NCI-H82 (cell line): ENCODE measurements at places on chromosomes 2 and 18.
A peak's percentile ranks its signal among the peaks of the same experiment; 100 is the strongest.

GRCh38 chr2:231102772-231103171, 22.1 kb downstream of the HTR2B start:
- DNase-seq: no peak

DNA sequence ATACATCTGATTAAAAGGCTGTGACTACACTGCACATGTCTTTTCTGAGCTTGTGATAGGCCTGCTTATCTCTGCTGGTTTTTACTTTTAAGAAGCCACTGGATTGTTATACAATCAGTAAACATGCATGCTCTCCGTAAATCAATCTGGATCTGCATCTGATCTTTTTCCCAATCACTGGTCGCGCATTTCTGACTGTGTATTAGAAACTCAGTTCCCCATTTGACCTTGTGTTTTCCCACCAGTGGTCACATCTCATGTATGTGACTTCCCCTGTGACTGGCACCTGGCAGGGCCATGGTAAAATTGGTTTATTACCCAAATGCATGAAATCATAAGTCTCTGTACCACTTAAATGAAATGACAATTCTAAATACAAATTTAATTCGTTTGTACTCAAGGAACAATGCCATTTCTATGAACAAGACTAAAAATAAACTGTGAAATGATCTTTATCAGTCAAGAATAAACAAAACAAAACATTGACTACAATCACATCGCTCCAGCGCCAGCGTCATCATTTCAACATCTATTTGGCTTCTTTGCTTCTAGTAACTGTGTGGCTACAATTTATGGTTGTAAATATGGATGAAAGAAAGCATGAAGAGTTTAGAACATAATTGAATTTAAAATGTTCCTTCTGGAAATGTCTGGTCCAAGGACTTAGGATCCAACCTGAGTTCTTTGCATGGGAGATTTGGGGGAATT, 396.6 kb upstream of the TRIB2 start:
- DNase-seq: no peak

GRCh38 chr2:157940024-157940423, 63.9 kb upstream of the ACVR1 start:
- no peak for DNase-seq

GRCh38 chr18:68841301-68841700, 43.4 kb downstream of the CCDC102B start:
- no peak for DNase-seq

DNA sequence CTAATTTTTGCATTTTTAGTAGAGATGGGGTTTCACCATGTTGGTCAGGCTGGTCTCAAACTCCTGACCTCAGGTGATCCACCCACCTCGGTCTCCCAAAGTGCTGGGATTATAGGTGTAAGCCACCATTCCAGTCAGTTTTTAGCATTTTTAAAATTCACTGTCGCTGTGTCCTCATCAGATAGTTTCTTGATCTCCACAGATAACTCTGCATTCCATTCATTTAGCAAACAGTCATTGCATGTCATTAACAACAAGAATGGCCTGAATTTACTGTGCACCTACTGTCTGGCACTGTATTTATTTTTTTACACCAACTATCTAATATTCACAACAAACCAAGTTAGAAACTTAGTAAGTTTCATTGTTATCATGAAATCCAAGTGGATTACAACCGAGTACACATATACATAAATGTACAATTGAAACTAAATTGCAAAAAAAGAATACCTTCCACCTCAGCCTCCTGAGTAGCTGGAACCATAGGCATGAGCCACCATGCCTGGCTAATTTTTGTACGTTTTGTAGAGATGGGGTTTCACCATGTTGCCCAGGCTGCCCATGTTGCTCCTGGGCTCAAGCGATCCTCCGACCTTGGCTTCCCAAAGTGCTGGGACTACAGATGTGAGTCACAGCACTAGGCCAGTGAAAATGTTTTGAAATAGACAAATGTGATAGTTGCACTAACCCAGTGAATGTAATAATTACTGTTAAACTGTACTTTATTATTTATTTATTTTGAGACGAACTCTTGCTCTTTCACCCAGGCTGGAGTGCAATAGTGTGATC, 4.3 kb downstream of the MCEE start:
- DNase-seq: no peak

- peak; percentile 87 for DNase-seq
Measured at GRCh38 chr18:9433671-9434121, 41.6 kb upstream of the RALBP1 start.

GRCh38 chr2:109379507-109379906, 234.3 kb downstream of the SEPTIN10 start:
- DNase-seq: no peak

- DNase-seq: no peak
Measured at GRCh38 chr18:4847056-4847455, 350.0 kb downstream of the AKAIN1 start.

- DNase-seq: no peak
Measured at GRCh38 chr2:140947236-140947635, 1183.6 kb downstream of the LRP1B start.

- no peak for DNase-seq
Measured at GRCh38 chr2:102724553-102724952, 37.3 kb upstream of the TMEM182 start.

- no peak for DNase-seq
Measured at GRCh38 chr2:157432475-157433106, 11.3 kb downstream of the CYTIP start.

- DNase-seq: no peak
Measured at GRCh38 chr2:120091436-120091835, 78.6 kb downstream of the EPB41L5 start.

GRCh38 chr2:144925886-144926285, 406.0 kb upstream of the ZEB2 start:
- no peak for DNase-seq

GRCh38 chr2:39932198-39932597, 153.1 kb upstream of the THUMPD2 start:
- no peak for DNase-seq

GRCh38 chr2:28444956-28445355, 50.9 kb upstream of the PLB1 start:
- DNase-seq: no peak

GRCh38 chr2:134397146-134397896, 143.4 kb downstream of the MGAT5 start:
- no peak for DNase-seq

DNA sequence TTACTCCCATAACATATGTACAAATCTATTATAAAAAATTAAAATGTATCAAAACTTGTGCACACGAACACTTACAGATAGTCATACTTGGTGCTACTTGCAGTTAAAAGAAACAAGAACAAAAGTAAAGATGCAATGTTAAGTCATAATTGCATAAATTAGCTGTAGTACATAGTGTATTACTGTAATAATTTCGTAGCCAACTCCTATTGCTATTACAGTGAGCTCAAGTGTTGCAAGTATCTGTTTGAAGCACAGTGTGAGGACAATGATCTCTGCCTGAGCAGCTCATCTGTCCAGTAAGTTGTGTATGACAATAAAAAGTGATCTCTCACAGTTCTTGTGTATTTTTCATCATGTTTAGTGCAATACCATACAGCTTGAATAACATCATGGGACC, 7.5 kb upstream of the SERPINB13 start:
- DNase-seq: no peak

GRCh38 chr2:212723226-212723625, 184.6 kb upstream of the ERBB4 start:
- DNase-seq: no peak

DNA sequence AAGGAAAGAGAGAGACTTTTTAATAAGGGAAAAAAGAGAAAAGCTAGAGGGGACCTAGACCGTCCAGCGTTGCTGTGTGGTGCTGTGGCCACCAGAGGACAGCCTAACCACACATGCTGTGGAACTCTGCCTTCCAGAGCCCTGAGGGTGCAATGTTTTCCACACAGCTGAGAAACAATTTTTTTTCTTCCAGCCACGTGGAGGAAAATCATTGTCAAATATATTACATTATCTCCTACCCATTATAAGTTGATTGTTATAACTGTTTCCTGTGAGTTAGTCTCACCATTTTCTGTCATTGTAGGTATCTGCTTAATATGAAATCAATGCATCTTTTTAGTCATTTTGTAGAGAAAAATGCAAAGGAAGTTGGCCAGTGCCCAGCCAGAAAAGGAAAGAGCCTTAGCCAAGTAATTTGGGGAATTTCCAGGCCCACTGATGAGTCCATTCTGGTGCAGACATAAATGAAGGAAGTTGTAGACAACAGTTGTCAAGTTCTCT, 5.9 kb upstream of the MRPL19 start:
- peak; percentile 77 for DNase-seq

DNA sequence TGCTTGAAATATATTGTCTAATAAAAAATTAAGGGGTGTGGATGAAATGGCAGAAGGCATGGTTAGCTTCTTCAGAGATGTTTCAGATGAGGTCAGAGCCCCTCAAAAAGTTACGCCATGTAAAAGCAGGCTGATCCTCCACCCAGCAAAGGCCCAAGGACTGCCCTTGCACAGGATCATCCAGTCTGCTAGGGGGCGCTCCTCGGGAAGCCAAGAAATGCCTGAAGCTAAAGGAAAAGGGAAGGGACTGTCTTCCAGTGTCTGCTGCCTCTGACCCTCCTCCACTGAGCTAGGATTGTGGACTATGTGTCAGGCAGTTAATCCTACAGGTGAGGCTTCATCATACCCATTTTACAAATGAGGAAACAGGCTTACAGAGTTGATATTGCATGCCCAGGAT, 33.8 kb upstream of the TEX51 start:
- DNase-seq: peak; percentile 15

GRCh38 chr2:52220393-52220792, 1188.5 kb upstream of the NRXN1 start:
- DNase-seq: peak; percentile 39

DNA sequence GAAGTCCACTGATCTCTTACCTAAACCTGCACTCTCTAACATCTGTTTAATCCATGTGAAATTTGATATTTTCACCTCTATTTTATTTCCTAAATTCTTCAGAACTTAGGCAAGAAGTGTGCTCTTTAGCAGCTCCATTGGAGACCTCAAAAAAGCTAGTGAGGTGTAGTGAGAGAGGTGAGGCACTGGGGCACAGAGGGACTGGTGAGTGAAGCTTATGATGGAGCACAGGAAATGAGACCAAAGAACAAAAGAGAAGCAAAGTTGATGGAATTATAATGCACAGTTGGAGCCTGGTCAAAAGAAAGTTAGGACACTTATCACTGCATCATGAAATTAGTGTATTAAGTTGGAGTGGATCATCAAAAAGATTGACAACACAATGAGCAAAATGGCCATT, 1050.7 kb upstream of the NRXN1 start:
- DNase-seq: no peak

- peak; percentile 24 for DNase-seq
Measured at GRCh38 chr2:37781028-37781427, 109.6 kb upstream of the CDC42EP3 start.

- peak; percentile 62 for DNase-seq
Measured at GRCh38 chr2:147045113-147045512, 799.7 kb upstream of the ACVR2A start.

DNA sequence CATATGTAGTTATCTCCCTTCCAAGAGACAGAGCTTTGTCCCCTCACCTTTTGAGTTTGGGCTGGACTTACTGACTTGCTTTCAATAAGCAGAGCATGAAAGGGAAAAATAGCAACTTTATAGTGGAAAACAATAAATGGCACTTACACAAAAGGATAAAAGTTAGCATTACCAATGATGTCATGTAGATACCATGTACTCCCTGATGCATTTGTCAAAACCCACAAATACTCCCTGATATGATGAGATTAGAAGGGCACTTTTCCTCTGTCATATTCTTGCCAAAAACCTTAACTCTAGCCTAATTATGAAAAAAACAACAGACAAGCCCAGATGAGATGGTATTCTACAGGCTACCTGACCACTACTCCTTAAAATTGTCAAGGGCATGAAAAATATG, 16.0 kb downstream of the HIBCH start:
- no peak for DNase-seq

GRCh38 chr2:88735853-88736252, 44.4 kb downstream of the RPIA start:
- no peak for DNase-seq

- no peak for DNase-seq
Measured at GRCh38 chr2:66698576-66699239, 263.8 kb downstream of the MEIS1 start.

DNA sequence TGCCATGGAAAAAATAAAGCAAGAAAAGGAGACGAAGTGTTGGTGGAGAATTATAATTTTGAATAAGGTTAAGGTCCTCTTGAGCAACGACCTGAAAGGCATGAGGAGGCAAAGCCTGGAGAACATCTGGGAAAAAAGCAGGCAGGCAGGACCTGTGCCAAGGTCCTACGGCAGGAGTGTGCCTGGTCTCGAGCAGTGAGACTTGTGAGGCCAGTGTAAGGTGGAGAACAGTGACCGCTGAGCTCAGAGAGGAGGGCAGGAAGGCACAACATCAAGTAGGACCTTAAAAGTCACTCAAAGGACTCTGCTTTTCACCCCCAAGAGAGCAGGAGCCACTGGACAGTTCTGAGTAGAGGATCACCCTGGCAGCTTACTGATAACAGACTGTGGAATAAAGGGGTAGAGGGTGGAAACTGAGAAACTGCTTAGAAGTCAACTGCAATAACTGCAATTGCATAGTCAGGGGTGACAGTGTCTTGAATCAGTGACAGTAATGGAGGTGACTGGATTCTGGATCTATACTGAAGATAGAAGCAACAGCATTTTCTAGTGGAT, 3.5 kb downstream of the NOL10 start:
- DNase-seq: no peak

DNA sequence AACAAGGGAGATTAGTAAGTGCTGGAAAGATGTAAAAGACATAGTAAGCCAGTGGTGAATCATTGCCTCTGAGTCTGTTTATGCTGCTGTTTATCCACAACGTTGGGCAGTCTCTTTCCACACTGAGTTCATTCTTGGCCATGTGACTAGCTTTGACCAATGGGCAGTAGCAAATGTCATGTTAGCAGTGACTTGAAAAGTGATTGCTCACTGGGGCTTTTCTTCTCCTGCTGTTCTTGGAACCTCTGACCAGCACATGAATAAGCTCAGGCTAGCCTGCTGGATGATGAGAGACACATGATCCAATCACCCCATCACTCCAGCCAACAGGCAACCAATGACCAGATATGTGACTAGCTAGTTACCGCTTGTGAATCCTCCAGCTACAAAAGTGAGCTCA, 360.4 kb downstream of the SLC4A3 start:
- DNase-seq: peak; percentile 58

DNA sequence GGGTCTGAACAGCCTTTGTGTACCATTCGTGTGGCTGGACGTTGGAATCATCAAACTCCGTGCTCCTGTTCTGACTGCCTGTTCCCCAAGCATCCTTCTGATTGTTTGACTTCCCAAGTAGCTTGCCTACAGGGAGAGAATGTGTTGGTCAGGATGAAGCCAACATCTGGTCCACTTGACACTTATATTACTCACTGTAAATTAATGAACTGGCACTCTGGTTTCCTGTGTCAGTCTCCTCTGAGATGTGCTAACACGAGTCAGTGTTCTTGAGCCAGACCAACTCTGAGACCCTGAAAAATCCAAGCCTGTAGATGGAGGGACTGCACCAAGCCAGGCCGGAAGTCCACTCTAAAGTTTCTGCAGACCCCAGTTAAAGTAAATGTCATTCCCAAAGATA, 440.9 kb downstream of the ZNF516 start:
- DNase-seq: no peak
